ENCODE measurements at places on chromosomes 11 and 22.
A peak's percentile ranks its signal among the peaks of the same experiment; 100 is the strongest.

GRCh38 chr22:27404441-27404840 is 397.1 kb downstream of the MN1 start:
- H3K4me1 ChIP-seq = no peaks in the 10 kb centered on the region
- no peak overlapping the region for H3K27ac ChIP-seq
- H3K4me3 ChIP-seq = no peak overlapping the region
- H3K27me3 ChIP-seq = no peaks in the 10 kb centered on the region
- DNase-seq = no peak

- no peaks in the 10 kb centered on the region for H3K36me3 ChIP-seq
- peaks cover 41% of the 10 kb centered on the region for H3K27me3 ChIP-seq
- H3K27ac ChIP-seq = no peak overlapping the region
- no peak for DNase-seq
Observed at GRCh38 chr11:118275176-118275575, 11.1 kb upstream of the MPZL2 start.

- H3K27ac ChIP-seq = peak overlapping the region; percentile 74
- DNase-seq = no peak
- no peak overlapping the region for H3K4me3 ChIP-seq
- peaks cover 7% of the 10 kb centered on the region for H3K4me1 ChIP-seq
- H3K27me3 ChIP-seq = no peaks in the 10 kb centered on the region
Observed at GRCh38 chr11:74822170-74822569, 73.5 kb downstream of the RNF169 start.

GRCh38 chr11:112364962-112365481 is 104.4 kb upstream of the PLET1 start:
- peak; percentile 62 for DNase-seq
- no peaks in the 10 kb centered on the region for H3K4me1 ChIP-seq
- no peaks in the 10 kb centered on the region for H3K27me3 ChIP-seq

- H3K27me3 ChIP-seq = no peaks in the 10 kb centered on the region
- no peaks in the 10 kb centered on the region for H3K36me3 ChIP-seq
- no peak overlapping the region for H3K27ac ChIP-seq
- no peak for DNase-seq
- H3K4me1 ChIP-seq = no peaks in the 10 kb centered on the region
Observed at GRCh38 chr11:91686281-91686680, 538.3 kb upstream of the FAT3 start.

GRCh38 chr11:28318871-28319270 is 210.7 kb downstream of the METTL15 start:
- no peak overlapping the region for H3K4me3 ChIP-seq
- no peaks in the 10 kb centered on the region for H3K4me1 ChIP-seq
- H3K27me3 ChIP-seq = no peaks in the 10 kb centered on the region
- H3K36me3 ChIP-seq = no peaks in the 10 kb centered on the region
- H3K27ac ChIP-seq = no peak overlapping the region

- no peak overlapping the region for H3K4me3 ChIP-seq
- DNase-seq = no peak
- no peak overlapping the region for H3K27ac ChIP-seq
- H3K4me1 ChIP-seq = peaks cover 13% of the 10 kb centered on the region
- peaks cover 36% of the 10 kb centered on the region for H3K36me3 ChIP-seq
- H3K27me3 ChIP-seq = no peaks in the 10 kb centered on the region
Observed at GRCh38 chr11:19225581-19225980, 15.2 kb downstream of the E2F8 start.

- no peak overlapping the region for H3K27ac ChIP-seq
- no peaks in the 10 kb centered on the region for H3K27me3 ChIP-seq
- no peaks in the 10 kb centered on the region for H3K36me3 ChIP-seq
- DNase-seq = no peak
- H3K4me3 ChIP-seq = no peak overlapping the region
Observed at GRCh38 chr11:134668796-134669195, 256.8 kb upstream of the B3GAT1 start.

DNA sequence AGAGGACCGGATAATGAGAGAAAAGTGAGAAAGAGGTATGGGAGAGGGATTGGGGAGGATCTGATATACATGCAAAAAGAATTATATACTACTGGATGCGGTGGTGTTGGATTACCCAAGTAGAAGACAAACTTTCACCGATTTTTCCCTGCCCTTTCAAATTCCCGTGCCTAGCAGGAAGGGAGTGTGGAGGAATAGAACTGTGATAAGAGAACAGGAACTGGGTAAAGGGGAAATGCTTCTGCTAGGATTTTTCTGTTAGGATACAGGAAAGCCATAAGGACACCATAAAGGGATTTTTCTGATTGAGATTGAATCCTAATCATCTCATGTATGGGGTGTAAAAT is 480 bp upstream of the MTMR2 start:
- peak overlapping the region; percentile 84 for H3K4me3 ChIP-seq
- peak overlapping the region; percentile 80 for H3K27ac ChIP-seq
- peaks cover 6% of the 10 kb centered on the region for H3K4me1 ChIP-seq
- no peaks in the 10 kb centered on the region for H3K27me3 ChIP-seq

DNA sequence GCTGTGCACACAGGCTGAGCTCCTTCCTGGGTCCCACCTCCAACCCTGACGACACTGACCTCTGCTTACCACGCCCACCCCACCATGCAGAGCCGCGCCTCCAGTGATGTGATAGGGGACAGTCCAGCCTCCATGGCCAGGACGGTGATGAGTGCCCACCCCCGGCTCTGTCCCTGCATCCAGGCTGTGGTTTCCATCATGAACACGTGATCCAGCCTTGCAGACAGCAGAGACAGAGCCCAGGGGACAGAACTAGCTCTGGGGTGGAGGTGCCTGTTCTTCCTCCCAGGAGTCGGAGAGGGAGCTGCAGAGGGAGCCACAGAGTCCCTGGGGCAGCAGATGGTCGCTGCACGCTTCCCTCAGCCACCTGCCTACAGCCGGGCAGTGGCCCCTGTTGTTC is 42.6 kb upstream of the IGSF9B start:
- DNase-seq = no peak
- peaks cover 16% of the 10 kb centered on the region for H3K27me3 ChIP-seq
- H3K27ac ChIP-seq = no peak overlapping the region
- H3K4me3 ChIP-seq = no peak overlapping the region
- H3K4me1 ChIP-seq = no peaks in the 10 kb centered on the region
- no peaks in the 10 kb centered on the region for H3K36me3 ChIP-seq

DNA sequence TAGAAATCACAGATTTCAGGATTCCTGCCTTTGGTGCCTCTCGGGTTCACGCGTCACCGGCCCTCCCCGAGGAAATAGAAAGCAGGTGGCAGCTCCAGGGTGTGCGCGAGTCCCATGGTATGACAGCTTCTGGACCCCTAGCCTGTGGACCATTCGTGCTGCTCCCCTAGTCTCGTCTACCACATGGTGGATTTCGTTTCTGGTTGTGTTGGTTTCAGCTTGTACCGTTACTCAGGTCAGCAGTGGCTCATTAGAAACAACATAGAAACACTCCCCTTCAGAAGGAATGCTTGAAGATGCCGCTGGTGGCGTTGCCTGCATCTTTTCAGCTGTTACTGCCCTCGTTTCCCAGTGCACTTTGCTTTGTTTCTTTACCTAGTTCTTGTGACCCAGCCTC is 700 bp downstream of the TTC17 start:
- H3K27ac ChIP-seq = peak overlapping the region; percentile 96
- no peaks in the 10 kb centered on the region for H3K36me3 ChIP-seq
- peak overlapping the region; percentile 83 for H3K4me3 ChIP-seq
- H3K4me1 ChIP-seq = peaks cover 14% of the 10 kb centered on the region

- no peak overlapping the region for H3K4me3 ChIP-seq
- no peak for DNase-seq
- peaks cover 30% of the 10 kb centered on the region for H3K27me3 ChIP-seq
- no peaks in the 10 kb centered on the region for H3K4me1 ChIP-seq
Observed at GRCh38 chr11:119490253-119491006, 67.5 kb upstream of the THY1 start.

GRCh38 chr11:45109400-45109799 is 37.0 kb upstream of the PRDM11 start:
- no peaks in the 10 kb centered on the region for H3K36me3 ChIP-seq
- no peak overlapping the region for H3K4me3 ChIP-seq
- H3K4me1 ChIP-seq = peaks cover 9% of the 10 kb centered on the region
